Cortex of kidney (tissue), 1 donor: ENCODE measurements at places on chromosomes 6 and 20.

DNA sequence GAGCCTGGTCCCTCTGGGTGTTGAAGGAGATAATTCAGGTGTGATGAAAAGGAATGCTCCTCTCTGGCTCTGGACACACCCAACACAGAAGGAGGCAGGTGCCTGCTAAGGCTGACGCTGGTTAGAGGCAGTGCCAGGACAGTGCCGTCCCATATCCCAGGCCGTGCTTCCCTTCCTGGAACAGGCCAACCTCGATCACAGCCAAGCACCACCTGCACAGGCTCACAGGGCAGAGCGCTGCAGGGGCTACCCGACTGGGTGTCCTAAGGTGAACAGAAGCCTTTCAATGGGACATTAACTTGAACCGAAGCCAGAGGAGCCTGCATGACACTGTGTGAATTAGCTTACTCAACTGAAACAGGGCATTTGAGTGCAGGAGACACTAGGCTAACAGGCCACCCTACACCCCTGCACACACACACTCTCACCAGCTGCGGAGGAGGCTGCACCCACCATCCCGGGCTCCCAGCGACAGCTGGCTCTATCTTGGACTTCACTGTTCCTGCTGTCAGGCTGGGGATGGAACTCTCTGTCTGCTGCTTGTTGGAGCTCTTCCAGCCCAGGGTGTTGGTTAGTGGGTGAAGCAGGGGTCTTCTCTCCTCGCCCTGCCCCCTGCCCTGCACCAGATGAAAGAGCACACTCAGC, 347.2 kb downstream of the TAF4 start:
- DNase-seq: no peak

DNA sequence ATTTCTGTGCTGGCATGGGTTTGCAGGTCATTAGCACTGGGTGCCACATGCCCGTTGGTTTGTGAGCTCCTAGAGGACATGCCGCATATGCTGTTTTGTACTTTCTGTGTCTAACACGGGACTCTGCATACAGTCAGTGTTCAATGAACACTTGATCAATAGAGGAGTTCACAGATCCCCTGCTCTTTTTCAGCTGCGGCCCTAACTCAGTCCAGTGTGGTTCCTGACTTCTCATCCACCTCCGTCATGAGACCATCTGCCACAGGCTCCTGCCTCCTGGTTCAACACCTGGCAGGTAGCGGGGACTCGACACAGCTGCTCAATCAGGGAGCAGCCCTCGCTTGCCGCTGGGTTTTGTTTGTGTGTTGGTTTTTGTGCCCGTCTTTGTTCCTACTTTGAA, 13.8 kb upstream of the BMP7 start:
- no peak for DNase-seq

GRCh38 chr6:132780770-132781371, 17.6 kb downstream of the SLC18B1 start:
- no peak for DNase-seq

GRCh38 chr6:12289933-12290820, at the start of gene EDN1:
TSS of gene EDN1 (plus strand) at chr6:12290361. CDS start at chr6:12290630, 269 bp downstream.
- DNase-seq: no peak

GRCh38 chr20:7406671-7407070, 533.6 kb downstream of the HAO1 start:
- DNase-seq: no peak

GRCh38 chr6:112203577-112204349, 50.6 kb downstream of the LAMA4 start:
- no peak for DNase-seq

- DNase-seq: no peak
Observed at GRCh38 chr6:118894425-118895260, 691 bp downstream of the ASF1A start.

DNA sequence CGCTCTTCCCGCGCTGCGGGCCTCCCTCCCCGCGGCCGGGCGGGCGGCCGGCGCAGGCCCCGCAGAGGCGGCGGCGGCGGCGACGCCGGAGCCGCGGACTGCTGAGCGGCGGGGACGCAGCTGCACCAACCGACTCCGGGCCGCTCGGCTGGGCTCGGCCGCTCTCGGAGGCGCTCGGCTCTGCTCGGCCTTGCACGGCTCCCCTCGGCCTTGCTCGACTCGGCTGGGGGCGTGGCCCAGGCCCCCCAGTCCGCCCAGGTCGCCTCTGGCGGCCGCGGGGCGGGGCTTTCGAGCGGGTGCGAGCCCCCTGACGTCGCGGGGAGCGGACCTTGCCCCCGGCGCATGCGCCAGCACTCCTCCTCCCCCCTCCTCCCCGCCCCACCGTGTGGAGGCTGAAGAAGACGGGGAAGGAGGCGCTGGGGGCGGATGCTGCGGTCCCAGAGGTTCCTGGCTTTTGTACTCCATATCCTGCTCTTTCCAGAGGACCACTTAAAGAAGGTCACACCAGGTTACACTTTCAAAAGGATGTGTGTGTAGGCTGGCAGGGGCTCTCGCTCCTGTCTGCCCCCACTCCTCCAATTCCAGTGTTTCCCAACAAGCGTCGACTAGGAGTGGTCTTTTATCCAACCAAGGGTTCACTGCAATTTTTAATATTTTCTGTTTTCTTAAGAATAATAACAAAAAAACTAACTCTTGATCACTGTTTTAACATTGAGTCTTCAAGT, at the start of gene ZHX3:
Gene ZHX3 (minus strand): TSS at position 186 of the 725 bp plus-strand sequence. CDS start 112,815 bp downstream, outside the sequence.
- DNase-seq: peak; percentile 79

- DNase-seq: no peak
Observed at GRCh38 chr6:144639654-144640053, 354.5 kb downstream of the UTRN start.

- no peak for DNase-seq
Observed at GRCh38 chr6:110137924-110138887, 41.3 kb downstream of the WASF1 start.

DNA sequence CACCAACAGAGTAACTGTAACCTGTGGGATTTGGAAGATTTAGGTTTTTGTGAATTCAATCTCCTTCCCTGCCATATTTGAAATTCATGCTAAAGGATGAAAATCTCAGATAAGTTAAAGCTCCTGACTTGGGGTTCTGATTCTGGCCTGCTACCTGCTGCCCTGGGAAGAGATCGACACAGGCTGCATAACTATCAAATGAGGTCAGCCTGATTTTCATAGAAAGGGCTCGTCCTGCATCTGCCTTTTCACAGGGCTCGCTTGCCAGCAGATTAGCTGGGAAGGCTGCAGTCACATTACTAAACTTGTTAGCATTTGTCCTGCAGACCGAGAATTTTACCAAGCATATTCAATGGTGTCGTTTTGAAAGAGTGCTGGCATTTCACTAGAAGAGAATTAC, 14.6 kb downstream of the GCLC start:
- DNase-seq: no peak

DNA sequence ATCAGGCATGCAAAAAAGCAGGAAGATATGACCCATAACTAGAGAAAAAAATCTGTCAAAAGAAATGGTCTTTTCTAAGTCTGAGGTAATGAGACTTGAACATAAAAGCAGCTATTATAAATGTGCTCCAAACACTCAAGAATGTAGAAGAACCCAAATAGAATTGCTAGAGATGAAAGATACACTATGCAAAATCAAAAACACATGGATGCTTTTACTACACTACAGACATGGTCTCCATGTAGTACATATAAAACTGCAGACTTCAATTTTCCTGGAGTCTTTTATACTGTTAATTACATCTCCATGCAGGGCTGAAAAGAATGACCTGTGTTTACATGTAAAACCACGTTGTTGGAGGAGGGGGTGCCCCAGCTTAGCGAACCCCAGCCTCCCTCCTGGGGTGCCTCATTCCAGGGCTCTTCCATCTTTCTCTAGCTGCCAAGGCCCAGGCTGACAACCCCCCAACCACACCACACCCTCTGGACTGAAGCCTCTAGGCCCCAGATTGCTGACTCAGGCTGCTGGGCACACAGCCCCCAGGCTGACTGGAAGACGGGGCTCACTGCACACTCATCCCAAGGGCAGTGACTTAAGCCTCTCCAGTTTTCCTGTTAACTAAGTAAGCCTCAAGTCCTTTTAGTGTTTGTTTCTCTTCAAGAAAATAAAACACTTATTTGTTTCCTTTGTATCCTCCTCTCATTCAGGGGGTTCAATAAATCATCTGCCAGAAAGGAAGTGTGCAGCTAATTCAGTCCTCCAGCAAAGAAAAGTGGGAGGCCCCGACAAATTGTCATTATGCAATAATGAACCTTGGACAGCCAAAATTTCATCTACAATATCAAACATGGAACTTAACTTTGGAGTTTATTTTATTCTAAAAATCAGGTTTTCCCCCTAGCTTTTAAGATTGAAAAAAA, 26.0 kb upstream of the PLAGL1 start:
- no peak for DNase-seq

DNA sequence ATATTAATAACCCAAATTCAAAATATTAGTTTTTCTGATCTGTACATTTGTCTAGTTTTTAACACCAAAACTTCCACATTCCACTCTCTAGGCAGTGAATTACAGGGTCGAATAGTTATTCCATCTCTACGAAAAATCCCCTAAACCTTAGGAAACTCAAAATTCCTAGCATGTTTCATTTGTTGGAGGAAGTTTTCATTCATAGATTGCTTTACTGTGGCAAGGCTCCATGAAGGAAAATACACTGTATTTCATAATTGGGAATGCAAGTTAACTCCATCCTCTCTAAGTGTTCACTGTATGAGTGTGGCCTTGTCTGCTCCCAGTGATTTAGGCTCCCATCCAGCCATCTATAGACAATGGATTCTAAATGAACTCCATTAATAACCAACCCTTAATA, 296.1 kb downstream of the TENT5A start:
- no peak for DNase-seq

DNA sequence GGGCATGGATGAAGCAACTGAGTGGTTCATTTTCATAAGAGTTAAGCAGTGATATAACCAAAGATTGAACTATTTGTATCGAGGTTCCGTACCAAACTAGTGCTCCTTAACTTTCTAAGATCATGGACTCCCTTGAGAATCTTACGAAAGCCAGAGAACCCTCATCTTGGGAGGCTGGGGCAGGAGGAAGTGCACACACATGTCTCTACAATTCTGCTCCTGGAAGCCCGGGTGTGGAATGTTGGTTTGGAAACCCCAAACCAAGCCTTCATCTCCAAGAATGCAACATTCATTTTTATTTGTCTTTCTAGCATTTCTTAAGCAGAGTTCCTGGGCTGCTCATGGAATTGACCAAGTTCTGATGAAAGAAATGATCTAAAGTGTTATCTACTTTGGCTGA, 250.5 kb upstream of the PRND start:
- no peak for DNase-seq

GRCh38 chr20:34240693-34241615, at the start of gene ASIP:
TSS of gene ASIP (plus strand) at chr20:34241423. CDS start at chr20:34260375, 18,952 bp downstream.
- DNase-seq: no peak

DNA sequence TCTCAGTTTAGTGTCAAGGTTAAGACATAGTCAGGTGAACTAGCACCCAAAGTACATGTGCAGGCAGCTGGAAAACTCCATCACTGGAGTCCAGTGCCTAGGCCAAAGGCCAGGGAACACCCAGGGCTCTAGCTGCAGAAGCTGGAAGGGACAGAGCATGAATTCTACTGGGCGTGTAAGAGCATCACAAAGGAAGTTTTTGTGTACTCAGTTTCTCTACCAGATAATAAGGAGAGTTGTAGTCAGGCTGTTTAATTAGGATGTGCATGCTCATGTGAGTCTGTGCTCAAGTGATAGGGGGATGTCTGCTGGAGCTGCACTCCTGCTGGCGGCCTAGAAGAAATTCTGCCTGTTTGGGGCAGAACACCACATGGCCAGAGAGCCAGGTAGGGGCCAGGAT, 8.1 kb downstream of the L3MBTL1 start:
- no peak for DNase-seq

- DNase-seq: no peak
Observed at GRCh38 chr6:105324386-105324950, 78.4 kb downstream of the PREP start.

- DNase-seq: no peak
Observed at GRCh38 chr20:16520154-16520553, 53.1 kb downstream of the KIF16B start.

- no peak for DNase-seq
Observed at GRCh38 chr6:11805259-11806053, 26.9 kb upstream of the ADTRP start.

DNA sequence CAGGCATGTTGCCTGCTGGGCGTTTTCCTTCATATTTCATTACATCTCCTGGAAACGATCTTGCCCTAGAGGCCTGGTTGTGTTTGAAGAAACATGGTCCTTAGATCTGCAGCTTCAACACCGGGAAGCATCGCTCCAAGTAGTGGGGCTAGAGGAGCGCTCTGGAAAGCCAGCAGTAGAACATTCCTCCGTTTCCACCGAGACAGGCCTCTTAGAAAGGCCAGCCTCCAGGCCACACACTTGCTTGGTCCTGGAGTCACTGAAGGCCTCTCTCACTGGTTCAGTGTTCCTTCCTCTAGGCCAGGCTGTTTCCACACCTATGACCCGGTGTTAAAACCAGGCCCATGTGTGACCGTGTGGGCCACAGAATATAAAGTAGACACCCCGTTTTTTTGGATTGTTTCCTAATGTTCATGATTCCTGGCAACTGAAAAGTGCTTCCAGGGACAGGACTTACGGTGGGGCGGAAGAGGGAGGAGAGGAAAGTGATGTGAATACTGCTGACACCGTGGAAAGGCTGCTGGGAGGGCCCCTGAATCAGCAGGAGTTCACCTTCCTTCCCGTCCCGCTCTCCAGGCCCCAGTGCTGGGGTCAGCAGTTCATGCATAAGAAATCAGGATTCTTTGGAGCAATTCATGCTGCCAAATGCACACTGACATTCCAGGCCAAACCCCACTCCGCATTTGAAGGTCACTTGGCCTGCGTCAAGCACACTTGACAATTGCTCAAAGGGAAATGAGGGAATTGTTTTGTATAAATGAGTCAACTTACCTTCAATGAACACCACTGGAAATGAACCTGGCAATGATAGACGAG, 83.8 kb downstream of the IYD start:
- DNase-seq: no peak

GRCh38 chr6:69866770-69867638, 648 bp downstream of the COL19A1 start:
- no peak for DNase-seq

- DNase-seq: no peak
Observed at GRCh38 chr20:10634211-10634610, 39.6 kb downstream of the JAG1 start.

DNA sequence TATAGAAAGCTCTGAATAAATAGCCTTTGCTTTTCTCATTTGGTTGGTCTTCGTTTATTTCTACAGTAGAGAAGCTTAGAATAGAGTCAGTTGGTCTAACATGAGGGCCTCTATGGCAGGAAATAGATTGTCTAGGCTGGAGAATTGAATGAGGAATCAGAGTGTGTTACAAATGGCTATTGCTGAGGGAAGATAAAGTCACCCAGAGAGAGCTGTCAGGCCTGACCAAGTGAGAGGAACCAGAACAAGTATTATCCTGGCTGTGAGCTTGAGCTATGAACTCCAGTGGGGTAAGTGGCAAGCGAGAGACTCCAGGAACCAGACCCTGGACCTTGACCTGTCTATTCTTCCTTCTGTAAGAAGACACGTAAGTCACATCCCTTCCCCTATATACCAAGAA, 353.1 kb downstream of the CD83 start:
- no peak for DNase-seq

GRCh38 chr6:54060286-54060685, 51.0 kb upstream of the MLIP start:
- no peak for DNase-seq

DNA sequence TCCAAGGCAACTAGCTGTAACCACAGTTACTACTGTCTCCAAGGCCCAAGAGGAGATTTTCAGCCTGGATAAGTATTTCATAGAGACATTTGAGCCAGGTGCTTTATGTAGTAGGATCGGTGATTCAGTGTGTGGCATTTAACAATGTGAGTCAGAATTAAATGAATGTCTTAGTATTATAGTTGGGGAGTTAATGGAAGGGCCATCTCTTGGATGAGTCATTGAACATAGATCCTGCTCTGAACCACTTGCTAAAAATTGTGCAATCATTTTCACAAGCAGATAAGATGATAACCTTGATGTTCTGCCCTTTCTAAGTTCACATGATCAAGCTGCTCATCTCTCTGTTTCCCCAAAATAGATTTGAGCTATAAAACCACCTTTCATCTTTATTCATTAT, 668.9 kb upstream of the CITED2 start:
- no peak for DNase-seq
